ENCODE measurements at places on chromosomes 3 and 15.

DNA sequence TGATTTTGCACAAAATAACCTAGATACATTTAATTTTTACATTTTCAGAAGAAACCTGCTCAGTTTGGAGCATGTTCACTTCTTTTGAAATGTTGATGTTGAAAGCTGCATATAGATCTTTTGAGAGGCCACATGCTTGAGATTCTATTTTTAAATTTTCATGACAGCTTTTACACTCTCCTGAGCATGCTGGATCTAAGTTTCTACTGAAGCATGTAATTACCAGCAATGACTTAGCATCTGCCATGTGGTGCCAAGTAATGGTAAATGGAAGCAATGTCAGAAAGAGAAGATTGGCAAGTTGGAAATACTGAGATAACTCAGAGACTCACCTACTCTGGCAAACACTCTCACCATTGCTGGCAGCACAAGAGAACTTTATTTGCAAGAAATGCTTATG, 310.6 kb downstream of the NSUN3 start:
- DNase-seq, result no peak

DNA sequence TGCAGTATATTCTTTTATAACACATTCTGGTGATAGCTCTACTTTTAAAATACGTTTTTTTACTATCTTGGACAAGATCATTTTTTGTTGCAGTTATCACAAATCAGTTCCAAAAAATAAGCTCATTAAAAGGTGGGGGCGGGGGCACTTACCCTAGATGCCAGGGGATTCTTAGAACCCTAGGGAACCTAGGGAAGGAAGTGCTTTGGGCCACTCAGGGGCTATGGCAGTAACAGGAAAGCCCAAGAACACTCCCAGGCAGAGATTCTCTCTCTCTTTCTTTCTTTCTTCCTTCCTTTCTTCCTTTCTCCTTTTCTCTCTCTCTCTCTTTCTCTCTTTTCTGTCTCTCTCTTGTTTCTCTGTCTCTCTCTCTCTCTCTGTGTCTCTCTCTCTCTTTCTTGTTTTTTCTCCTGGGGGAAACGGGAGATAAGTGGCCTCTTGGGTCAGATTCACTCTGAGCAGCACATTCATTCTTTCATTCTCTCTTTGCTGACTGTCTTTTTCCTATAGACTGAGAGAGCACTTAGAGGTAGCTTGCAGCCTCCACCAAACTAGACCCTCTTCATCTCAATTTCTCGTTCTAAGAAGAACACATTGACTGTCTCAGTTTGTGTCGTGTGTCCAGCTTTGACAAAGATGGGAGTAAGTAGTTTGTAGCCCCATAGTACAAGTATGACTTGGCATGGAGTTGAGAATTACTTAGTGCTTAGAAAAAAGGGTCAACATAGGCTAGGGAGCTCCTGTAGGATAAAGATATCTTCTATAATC, 16.6 kb downstream of the SCAANT1 start:
- DNase-seq, result no peak

DNA sequence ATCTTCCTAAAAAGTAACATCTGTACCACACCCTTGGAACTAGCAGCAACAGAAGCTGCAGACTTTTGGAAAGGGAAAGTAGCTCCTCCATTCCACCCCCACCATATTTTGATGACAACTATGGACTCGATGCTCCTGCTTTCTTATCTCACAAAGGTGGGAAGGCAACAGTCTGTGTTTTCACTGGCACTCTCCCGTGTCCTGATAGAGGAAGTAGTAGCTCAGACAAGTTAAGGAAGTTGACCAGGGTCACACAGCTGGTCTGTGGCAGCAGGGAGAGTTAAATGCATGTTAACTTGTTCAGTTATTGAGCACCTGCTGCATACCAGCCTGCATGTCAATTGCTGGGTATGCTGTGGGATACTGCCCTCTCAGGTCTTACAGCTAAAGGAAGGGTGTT, 33.1 kb downstream of the BHLHE40 start:
- no peak for DNase-seq

DNA sequence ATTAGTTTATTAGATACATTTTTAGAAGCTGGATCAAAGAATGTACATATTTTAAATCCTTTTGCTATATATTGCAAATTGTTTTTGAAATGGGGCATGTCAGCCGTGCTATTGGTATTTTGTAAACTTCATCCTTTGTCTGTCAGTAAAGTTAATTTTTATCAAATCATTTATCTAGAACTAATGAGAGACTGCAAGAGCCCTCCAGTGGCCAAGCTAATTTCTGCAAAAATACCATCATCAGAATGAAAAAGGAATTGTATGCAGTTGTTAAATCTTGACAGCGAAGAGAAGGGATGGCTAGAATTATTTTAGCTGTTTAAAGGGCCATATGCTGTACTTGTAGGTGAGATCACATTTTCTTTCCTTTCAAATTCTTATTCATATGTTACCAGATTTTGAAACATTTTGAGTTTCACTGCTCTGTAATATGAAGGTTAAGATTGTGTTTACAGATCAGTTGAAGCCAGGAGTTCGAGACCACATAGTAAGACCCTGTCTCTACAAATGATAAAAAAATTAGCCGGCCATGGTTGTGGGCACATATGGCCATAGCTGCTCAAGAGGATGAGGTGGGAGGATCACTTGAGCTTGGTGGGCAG, 8.1 kb upstream of the CLDN11 start:
- DNase-seq, result no peak

- DNase-seq, result no peak
These were observed 88.3 kb downstream of the ITPR1 start for GRCh38 chr3:4581498-4581897.

DNA sequence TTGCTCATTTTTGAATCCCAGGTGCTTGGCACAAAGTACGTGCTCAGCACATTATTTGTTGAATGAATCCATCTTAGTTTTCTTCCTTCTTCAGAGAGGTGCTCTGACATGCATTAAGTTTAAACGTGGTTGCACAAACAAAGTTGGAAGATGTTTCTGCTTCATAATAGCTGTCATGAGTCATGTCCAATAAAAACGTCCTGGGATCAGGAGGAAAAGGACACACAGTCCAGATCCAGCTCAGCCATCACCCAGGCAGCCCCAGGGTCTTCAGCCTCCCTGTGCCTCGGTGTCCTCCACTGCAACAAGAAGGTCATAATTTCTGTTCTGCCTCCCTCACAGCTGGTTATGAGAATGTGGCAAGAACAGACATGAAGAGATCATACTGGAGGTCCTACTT, 55.4 kb downstream of the CCNL1 start:
- DNase-seq, result no peak

- no peak for DNase-seq
These were observed 742.3 kb upstream of the CBLB start for GRCh38 chr3:106611116-106611515.

- DNase-seq, result no peak
These were observed 277 bp downstream of the FMN1 start for GRCh38 chr15:33194237-33194636.

GRCh38 chr15:83970295-83970890, 265.2 kb upstream of the GOLGA6L4 start:
- DNase-seq, result no peak

DNA sequence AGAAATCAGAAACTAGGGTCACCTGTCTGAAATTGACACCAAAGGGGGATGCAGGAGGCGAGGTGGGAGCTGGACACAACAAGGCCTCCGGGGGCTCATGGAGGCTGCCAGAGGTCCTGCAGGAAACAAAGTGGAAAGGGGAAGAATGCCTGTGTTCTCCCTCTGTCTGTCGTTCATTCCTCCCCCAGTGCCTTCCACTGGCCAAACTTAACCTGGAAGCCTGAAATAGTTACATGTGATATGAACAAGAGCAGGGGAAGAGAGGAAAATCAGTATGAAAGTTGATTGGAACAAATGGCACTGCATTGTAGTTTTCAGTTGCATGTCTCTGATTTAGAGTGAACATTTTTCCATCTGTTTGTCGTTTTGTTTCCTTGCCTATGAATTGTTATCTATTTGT, 502.0 kb upstream of the CFAP20DC start:
- no peak for DNase-seq

DNA sequence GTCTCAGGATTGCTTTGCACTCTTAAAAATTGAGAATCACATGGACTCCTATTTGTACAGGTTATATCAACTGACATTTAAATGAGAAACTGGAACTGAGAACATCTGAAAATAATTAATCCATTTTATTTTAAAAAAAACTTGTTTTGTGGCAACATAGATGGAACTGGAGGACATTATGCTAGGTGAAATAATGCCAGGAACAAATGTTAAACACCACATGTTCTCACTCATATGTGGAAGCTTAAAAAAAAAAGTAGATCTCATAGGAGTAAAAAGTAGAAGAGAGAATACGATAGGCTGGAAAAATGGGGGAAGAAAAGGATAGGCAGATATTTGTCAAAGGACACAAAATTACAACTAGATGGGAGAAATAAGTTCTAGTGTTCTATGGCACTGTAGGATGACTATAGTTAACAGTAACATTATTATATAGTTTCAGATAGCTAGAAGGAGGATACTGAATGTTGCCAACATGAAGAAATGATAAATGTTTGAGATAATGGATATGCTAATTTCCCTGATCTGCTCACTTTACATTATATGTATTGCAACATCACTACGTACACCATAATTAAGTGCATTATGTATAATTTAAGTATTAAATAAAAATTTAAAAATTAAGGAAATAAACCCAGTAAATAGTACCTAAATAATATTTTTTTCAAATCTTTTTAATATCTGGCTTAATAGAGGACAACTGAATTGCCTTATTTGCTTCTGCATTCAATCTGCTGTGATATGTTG, 100.5 kb upstream of the TSPAN3 start:
- no peak for DNase-seq

GRCh38 chr15:51735228-51736010, 2.0 kb downstream of the LYSMD2 start:
- DNase-seq, result no peak

- no peak for DNase-seq
These were observed 38.6 kb downstream of the DENND6A start for GRCh38 chr3:57654267-57654666.
